ENCODE measurements at places on chromosomes 7 and 10. TPM values are rescaled to one million over a fixed set of nuclear protein-coding genes. Genes with fewer than 3 reads are reported as not detected.

DNA sequence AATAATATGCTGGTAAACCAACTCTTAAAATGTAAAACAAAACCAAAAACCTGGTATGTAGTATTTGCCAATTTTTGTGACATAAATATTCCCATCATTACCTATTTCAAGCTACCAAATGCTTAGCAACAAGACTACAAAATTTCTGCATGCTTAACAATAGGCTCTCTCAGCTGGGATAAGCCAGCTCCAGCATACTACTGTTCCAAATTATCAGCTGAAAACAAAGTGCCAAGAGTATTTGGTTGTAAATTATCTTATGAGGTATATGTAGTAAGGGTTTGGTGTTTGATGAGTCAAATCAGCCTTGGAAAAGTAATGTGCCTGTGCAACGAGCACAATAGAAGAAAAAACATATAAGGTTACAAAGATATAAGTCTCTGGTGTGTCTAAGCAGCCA, 263.2 kb downstream of the HGF start:
- DNase-seq = no peak

- DNase-seq = no peak
These were observed 5.4 kb upstream of the NRF1 start for GRCh38 chr7:129605960-129606614.

DNA sequence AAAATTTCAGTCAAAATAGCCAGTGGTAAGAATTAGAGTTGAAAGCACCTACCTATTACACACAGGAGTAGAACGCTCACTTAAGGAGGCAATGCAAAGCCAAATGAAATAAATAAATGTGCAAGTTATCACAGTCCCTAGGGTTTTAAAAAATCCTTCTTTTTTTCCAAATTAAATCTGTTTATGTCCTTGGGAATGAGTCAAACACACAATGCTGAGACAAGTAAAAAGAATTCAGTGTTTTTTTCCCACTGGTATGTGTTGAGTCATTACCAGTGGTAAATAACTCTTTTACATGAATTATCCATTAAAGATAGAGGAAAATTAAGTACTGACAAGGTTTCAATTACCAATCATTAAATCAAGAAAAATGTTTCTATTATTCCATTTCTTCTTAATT, 438.6 kb downstream of the TNS3 start:
- no peak for DNase-seq

- no peak for DNase-seq
These were observed 135.6 kb downstream of the TCERG1L start for GRCh38 chr10:131175891-131176290.

GRCh38 chr7:138029941-138030340, 28.1 kb upstream of the CREB3L2 start:
- no peak for DNase-seq

GRCh38 chr7:141999058-141999623, 3.5 kb downstream of the MGAM start:
- no peak for DNase-seq

DNA sequence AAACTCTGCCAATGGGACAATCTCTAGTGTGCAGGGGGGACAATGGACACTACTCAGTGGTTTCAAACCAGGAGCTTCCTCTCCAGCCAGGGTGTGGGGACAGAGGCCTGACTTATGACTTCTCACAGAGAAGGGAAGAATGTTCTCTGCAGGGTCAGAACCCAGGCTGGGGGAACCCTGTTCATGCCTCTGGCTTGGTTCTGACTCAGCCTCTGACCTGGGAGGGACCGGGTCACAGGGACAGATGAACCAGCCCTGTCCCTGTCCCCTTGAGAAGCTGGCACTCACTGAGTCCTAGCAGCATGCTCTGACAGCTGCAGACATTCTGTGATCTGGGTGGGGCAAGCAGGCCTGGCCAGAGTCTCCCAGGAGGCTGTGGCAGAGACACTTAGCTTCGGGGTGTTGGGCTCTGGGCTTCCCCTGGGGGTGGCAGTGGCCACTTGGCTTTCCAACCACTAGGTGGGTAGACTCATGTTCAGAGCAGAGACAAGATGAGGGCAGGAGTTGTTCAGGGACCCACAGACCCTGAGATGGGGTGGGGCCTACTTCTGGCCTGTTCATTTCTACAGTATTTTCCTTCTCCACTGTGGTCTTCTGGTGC, 13.6 kb downstream of the TSPAN15 start:
- no peak for DNase-seq

- DNase-seq = no peak
These were observed 54.1 kb downstream of the ABLIM1 start for GRCh38 chr10:114603948-114604347.

DNA sequence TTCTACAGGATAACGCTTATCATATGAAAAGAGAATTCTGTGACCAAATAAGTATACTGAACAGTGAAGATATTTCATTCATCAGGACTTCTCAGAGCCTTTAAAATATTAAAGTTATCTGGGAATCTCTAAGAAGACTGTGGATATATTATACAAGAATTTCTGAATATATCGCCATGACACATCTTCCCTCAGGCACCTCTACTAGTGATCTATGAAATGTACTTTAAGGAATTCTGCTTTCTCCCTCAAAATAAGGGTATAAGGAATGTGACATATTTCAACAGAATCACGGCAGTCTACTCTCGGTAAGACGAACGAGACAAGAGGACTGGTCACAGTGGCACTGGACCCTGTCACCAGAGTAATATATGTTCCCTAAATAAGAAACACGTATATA, 504.2 kb upstream of the PHF14 start:
- DNase-seq = no peak

DNA sequence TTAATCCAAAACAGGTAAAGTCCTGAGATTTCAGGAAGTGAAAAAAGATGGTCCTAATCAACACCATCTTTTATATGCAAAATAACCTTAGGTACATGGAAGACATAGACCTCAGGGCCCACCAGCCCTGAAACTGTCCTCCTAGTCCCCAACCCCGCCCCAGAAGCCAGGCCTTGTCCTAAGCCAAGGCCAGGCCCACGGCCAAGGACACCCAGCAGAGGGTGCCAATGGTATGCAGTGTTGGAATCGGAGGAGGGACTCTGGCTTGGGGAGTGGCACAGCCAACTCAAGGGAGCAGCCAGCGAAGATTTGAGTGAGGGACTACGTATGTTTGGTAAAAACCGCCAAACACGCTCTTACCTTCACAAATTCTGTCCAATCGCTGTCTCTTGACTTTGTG, 96.7 kb downstream of the ZRANB1 start:
- DNase-seq = no peak

- DNase-seq = no peak
These were observed 88.4 kb upstream of the LEP start for GRCh38 chr7:128152721-128153120.

Gene METTL27
- 2.9 TPM for total RNA-seq

Gene TEX47
- total RNA-seq = not detected

Gene ITPRID1
- total RNA-seq = not detected

Gene PDK4
- 16.4 TPM for total RNA-seq

Gene SLC35G1
- total RNA-seq = 4.9 TPM

Gene CCSER2
- total RNA-seq = 75.4 TPM

Gene HACD1
- total RNA-seq = 37.7 TPM

Gene TMEM130
- 9.5 TPM for total RNA-seq

Gene SCART1
- 3.3 TPM for total RNA-seq

Gene EVX1
- total RNA-seq = 1.1 TPM

Measured in urinary bladder (tissue), 4 donors.